ENCODE measurements at places on chromosomes 13 and 19. TPM values are rescaled to one million over a fixed set of nuclear protein-coding genes. Genes with fewer than 3 reads are reported as not detected.

GRCh38 chr19:36686365-36687213 is 823 bp upstream of the ZNF567 start:
- H3K27me3 ChIP-seq: no peaks in the 10 kb centered on the region
- peak overlapping the region; percentile 74 for H3K4me3 ChIP-seq
- no peaks in the 10 kb centered on the region for H3K4me1 ChIP-seq
- H3K27ac ChIP-seq: peak overlapping the region; percentile 77
- no peak for DNase-seq
- H3K36me3 ChIP-seq: no peaks in the 10 kb centered on the region

GRCh38 chr19:33408538-33409434 is 35.3 kb downstream of the CEBPG start:
- H3K27ac ChIP-seq: no peak overlapping the region
- H3K4me1 ChIP-seq: peaks cover 5% of the 10 kb centered on the region
- H3K27me3 ChIP-seq: no peaks in the 10 kb centered on the region
- H3K4me3 ChIP-seq: no peak overlapping the region

Gene LYPD3
- 1.8 TPM for total RNA-seq

Gene POGLUT2
- 6.8 TPM for total RNA-seq

GRCh38 chr19:1003283-1003682 is 3.1 kb downstream of the GRIN3B start:
- H3K4me3 ChIP-seq: no peak overlapping the region
- no peaks in the 10 kb centered on the region for H3K36me3 ChIP-seq
- no peak for DNase-seq

- H3K4me1 ChIP-seq: no peaks in the 10 kb centered on the region
- peak overlapping the region; percentile 97 for H3K27ac ChIP-seq
- DNase-seq: peak; percentile 89
- H3K4me3 ChIP-seq: no peak overlapping the region
- no peaks in the 10 kb centered on the region for H3K36me3 ChIP-seq
Measured at GRCh38 chr19:12779162-12779993, 4.0 kb upstream of the HOOK2 start.

DNA sequence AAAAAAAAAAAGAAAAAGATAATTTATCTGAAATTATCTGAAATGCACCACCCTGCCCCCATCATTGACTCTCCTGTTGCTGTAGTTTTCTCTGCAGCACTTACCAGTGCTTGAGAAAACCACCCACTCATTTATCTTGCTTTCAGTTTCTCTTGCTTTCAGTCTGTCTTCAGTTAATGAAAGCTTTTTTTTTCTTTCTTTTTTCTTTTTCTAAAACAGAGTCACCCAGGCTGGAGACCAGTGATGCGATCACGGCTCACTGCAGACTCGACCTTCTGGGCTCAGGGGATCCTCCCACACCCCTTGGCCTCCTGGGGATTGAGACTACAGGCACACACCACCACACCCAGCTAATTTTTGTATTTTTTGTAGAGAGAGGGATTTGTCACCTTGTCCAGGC is 4.3 kb upstream of the ACP5 start:
- peak overlapping the region; percentile 43 for H3K27ac ChIP-seq
- H3K4me1 ChIP-seq: peaks cover 8% of the 10 kb centered on the region
- peaks cover 15% of the 10 kb centered on the region for H3K27me3 ChIP-seq

Gene FFAR1
- not detected for total RNA-seq

Gene SIGLEC12
- total RNA-seq: not detected

GRCh38 chr19:5607318-5608275 is 15.0 kb downstream of the SAFB2 start:
- H3K27ac ChIP-seq: no peak overlapping the region
- peaks cover 73% of the 10 kb centered on the region for H3K36me3 ChIP-seq
- no peak overlapping the region for H3K4me3 ChIP-seq
- H3K4me1 ChIP-seq: no peaks in the 10 kb centered on the region

DNA sequence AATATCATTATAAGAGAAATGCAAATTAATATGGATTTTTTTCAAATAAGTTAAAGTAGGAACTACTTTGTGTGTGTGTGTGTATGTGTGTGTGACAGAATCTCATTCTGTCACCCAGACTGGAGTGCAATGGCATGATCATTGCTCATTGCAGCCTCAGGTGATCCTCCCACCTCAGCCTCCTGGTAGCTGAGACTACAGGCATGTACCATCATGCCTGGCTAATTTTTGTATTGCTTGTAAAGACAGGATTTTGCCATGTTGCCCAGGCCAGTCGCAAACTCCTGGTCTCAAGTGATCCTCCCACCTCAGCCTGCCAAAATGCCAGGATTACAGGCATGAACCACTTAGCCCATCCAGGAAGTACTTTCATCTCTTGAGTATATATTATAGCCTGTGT is 3.2 kb upstream of the ERVV-2 start:
- no peaks in the 10 kb centered on the region for H3K36me3 ChIP-seq
- no peak overlapping the region for H3K4me3 ChIP-seq
- DNase-seq: no peak
- no peaks in the 10 kb centered on the region for H3K27me3 ChIP-seq
- no peaks in the 10 kb centered on the region for H3K4me1 ChIP-seq

- H3K4me1 ChIP-seq: peaks cover 41% of the 10 kb centered on the region
- no peaks in the 10 kb centered on the region for H3K27me3 ChIP-seq
- peaks cover 69% of the 10 kb centered on the region for H3K36me3 ChIP-seq
- H3K4me3 ChIP-seq: no peak overlapping the region
- no peak for DNase-seq
Measured at GRCh38 chr19:12952488-12953137, 4.4 kb downstream of the GADD45GIP1 start.

Gene SLAIN1
- total RNA-seq: 12.3 TPM

Gene GFY
- not detected for total RNA-seq

- no peaks in the 10 kb centered on the region for H3K27me3 ChIP-seq
- DNase-seq: no peak
- no peaks in the 10 kb centered on the region for H3K4me1 ChIP-seq
- no peak overlapping the region for H3K27ac ChIP-seq
Measured at GRCh38 chr19:15109768-15110417, 2.7 kb downstream of the SYDE1 start.

DNA sequence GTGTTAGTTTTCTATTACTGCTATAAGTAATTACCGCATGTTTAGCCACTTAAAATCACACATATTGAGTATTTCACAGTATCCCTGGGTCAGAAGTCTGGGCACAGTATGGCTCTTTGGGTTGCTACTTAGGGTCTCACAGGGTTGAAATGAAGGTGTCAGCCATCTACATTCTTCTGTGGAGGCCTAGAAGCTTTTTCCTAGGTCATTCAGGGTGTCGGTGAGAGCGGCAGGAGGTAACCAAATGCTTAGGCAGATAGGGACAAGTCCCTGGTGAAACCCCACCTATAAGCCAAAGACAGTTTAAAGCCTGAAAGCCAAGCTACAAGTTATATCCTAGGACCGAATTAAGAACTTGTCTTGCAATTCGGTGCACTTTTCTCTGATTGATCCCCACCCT is 856.7 kb downstream of the PCDH17 start:
- H3K4me1 ChIP-seq: no peaks in the 10 kb centered on the region
- H3K4me3 ChIP-seq: no peak overlapping the region
- H3K27me3 ChIP-seq: no peaks in the 10 kb centered on the region
- no peak overlapping the region for H3K27ac ChIP-seq
- DNase-seq: no peak

DNA sequence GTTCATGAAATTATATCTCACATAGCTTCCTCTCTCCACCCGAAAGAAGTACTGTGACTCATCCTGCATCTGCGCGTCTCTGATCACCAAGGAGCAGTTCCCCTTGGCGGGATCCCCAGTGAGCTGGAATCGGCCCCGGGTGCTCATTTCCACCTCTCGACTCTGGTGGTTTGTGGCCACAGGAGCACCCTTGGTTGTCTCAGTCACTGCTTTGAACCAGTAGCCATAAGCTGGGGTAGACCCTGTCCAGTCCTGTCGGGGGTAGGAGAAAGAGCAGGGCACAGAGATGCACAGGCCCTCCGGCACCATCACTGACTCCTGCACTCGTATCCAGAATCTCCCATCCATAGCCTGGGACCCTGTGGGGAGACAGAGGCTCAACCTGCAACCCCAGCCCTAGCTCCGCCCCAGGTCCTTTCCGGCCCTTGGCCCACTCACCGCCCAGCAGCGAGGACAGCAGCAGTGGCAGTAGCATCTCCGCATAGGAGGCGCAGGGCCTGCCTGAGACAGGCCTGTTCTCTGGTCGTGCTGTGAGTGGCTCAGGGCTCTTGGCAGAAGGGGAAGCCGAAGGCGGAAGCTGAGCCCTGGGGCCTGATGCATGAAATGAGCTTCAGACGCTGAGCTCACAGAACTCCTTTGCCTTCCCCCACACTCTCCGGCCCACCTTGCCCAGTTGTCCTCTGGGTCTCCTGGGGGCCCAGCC is at the start of gene SIGLEC10:
TSS of gene SIGLEC10 (minus strand) at position 536 of the 703 bp plus-strand sequence. CDS start at position 475, 61 bp downstream.
- no peak within 1 kb of the TSS for H3K4me3 ChIP-seq
- H3K36me3 ChIP-seq: no peaks in the 10 kb centered on the region
- no peak for DNase-seq
- no peaks in the 10 kb centered on the region for H3K4me1 ChIP-seq
- H3K27ac ChIP-seq: peak within 1 kb of the TSS; percentile 28

Gene F2RL3
- 1.8 TPM for total RNA-seq

Gene SLC17A7
- not detected for total RNA-seq

- H3K4me3 ChIP-seq: peak overlapping the region; percentile 75
- H3K27ac ChIP-seq: peak overlapping the region; percentile 100
- H3K27me3 ChIP-seq: no peaks in the 10 kb centered on the region
- H3K36me3 ChIP-seq: peaks cover 6% of the 10 kb centered on the region
- peak; percentile 86 for DNase-seq
Measured at GRCh38 chr13:110714797-110715394, 1.4 kb downstream of the ING1 start.

Gene SWSAP1
- total RNA-seq: 0.71 TPM
